Mesothelial cell of epicardium (in vitro differentiated cells): ENCODE measurements at places on chromosomes 7 and 10. TPM values are rescaled to one million over a fixed set of nuclear protein-coding genes. Genes with fewer than 3 reads are reported as not detected.

DNA sequence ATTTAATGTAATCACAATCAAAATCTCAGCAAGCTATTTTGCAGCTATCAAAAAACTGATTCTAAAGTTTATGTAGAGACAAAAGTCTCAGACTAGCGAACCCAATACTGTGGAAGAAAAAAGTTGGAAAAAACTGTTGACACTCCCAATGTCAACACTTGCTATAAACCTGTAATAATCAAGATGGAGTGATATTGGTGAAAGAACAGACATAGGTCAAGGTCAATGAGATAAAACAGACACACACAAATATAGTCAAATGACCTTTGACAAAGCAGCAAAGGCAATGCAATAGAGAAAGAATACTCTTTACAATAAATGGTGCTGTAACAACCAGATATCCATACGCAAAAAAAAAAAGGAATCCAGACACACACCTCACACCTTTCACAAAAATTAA, 84.5 kb downstream of the ATE1 start:
- DNase-seq, result no peak
- peaks cover 29% of the 10 kb centered on the region for H3K36me3 ChIP-seq
- no peaks in the 10 kb centered on the region for H3K27me3 ChIP-seq
- peak overlapping the region; percentile 11 for H3K27ac ChIP-seq

Gene SORBS1
- total RNA-seq, result 21.5 to 25.1 TPM (median 24.9 TPM) in 3 replicates

Gene GNG11
- total RNA-seq, result 5.8 to 6.7 TPM (median 6.4 TPM) in 3 replicates

Gene GIMAP4
- not detected in 3 replicates for total RNA-seq

GRCh38 chr10:111972109-111972508, 211.5 kb downstream of the GPAM start:
- no peak for DNase-seq
- no peak overlapping the region for H3K27ac ChIP-seq
- peaks cover 18% of the 10 kb centered on the region for H3K27me3 ChIP-seq
- H3K36me3 ChIP-seq, result no peaks in the 10 kb centered on the region
- H3K4me1 ChIP-seq, result no peaks in the 10 kb centered on the region

Gene LDB3
- total RNA-seq, result 0.14 to 0.44 TPM (median 0.22 TPM) in 3 replicates
